Colonic mucosa (tissue), 4 donors: ENCODE measurements at places on chromosomes 11 and 22. TPM values are rescaled to one million over a fixed set of nuclear protein-coding genes. Genes with fewer than 3 reads are reported as not detected.

MYOD1 gene
- total RNA-seq = not detected

DNA sequence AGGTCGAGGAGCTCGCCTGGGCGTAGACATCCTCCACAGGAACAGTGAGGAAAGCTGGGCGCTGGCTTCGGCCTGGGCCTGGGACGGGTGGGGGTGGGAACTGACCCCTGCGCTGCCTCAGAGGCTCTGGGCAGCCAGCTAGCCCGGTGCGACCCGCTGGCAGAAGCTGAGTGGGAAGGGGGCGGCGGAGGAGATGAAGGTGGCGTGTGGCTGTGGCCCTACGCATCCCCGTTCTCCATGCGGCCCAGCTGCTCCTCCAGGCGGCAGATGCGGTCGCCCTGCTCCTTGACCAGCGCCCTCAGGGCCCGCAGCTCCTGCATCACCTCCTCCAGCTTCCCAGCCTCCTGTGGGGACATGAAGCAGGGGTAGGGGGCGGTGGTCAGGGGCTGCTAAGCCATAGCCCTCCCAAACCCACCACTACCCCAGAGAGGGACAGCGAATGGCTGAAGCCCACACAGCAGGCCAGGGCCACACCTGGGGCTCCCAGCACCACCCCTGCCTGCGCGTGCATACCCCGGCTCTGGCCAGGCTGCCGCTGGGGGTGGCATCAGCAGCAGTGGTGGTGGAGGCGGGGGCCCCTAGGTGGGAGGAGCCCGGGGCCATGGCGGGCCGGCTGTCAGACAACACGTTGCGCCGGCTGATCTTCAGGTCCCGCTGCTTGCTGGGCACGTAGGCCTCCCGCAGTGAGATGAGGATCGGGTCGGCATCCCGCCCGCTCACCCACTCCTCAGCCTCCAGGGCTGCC lies 848 bp upstream of the PTPRCAP start:
- DNase-seq = no peak

SMC1B gene
- not detected for total RNA-seq

GRCh38 chr11:116534270-116534975 lies 238.4 kb downstream of the BUD13 start:
- no peak for DNase-seq
